ENCODE measurements at places on chromosomes 16 and 17.

- no peak for DNase-seq
Measured at GRCh38 chr17:8766731-8767130, 8.4 kb upstream of the SPDYE4 start.

DNA sequence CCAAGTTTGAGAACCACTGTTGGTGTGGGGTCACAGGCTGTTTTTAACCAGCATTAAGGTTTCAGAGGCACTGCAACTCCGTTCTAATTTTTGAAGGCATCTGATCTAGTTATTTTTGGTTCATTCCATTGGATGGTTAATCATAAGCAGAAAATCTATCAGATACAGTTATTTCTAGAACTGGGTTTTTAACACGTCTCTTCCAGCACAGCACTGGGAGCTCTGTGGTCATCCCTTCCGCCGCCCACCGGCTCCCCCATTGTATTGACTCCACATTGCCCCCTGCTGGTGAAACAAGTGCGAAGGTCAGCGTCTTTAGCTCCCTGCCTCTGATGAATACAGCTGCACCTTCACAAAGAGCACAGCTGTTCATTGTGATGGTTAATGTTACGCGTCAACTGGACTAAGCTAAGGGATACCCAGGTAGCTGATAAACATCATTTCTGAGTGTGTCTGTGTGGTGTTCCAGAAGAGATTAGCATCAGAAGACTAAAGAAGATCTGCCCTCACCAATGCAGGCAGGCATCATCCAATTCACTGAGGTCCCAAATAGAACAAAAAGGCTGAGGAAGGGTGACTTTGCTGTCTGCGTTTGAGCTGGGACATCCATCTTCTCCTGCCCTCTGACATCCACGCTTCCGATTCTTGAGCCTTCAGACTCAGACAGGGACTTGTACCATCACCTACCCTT lies 8.5 kb downstream of the CCL18 start:
- peak; percentile 17 for DNase-seq

- no peak for DNase-seq
Measured at GRCh38 chr17:50934672-50935220, 68.6 kb upstream of the TOB1 start.

DNA sequence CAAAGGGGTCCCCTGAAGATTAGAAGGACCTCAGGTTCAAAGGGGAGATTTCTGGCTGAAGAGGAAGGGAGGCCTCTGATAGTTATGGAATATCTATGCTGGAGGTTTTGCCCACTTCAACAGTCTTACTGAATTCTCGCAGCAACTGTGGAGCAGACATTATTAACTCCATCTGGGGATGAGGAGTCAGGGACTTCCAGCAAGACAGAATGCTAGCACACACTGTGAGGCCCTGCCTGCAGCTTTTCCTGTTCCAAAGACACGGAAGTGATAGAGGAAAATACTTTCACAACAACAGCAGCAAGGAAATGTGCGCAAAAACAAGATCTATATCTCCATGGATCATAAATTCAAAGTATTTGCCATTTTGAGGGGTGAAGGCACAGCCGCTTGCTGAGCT lies 72.8 kb downstream of the RPH3AL start:
- no peak for DNase-seq

- DNase-seq: no peak
Measured at GRCh38 chr17:77600346-77600745, 358.2 kb upstream of the TNRC6C start.

- no peak for DNase-seq
Measured at GRCh38 chr16:89383095-89384003, 107.0 kb downstream of the ANKRD11 start.

DNA sequence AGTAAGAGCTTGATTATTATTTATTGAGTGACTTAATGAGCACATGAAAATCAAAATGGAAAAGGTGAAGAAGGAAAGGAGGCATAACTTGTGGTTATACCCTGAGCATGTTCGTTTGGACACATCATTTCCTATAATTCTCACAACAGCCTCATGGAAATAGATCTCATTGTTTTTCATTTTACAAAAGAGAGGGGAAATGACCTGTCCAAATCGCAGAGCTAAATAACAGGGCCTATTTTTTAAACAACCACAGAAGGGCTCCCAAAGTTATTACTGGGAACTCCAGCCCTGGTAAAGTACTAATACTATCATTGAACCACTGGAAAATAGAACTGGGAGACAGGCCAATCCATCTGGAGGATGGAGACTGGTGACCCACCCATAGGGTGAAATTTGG lies 317.7 kb upstream of the C16orf82 start:
- DNase-seq: no peak

Data from activated T-helper 1 cell treated with Interleukin-2 at 50 U/mL for 16 hours (primary cell).